ENCODE measurements at places on chromosomes 1 and 21.

DNA sequence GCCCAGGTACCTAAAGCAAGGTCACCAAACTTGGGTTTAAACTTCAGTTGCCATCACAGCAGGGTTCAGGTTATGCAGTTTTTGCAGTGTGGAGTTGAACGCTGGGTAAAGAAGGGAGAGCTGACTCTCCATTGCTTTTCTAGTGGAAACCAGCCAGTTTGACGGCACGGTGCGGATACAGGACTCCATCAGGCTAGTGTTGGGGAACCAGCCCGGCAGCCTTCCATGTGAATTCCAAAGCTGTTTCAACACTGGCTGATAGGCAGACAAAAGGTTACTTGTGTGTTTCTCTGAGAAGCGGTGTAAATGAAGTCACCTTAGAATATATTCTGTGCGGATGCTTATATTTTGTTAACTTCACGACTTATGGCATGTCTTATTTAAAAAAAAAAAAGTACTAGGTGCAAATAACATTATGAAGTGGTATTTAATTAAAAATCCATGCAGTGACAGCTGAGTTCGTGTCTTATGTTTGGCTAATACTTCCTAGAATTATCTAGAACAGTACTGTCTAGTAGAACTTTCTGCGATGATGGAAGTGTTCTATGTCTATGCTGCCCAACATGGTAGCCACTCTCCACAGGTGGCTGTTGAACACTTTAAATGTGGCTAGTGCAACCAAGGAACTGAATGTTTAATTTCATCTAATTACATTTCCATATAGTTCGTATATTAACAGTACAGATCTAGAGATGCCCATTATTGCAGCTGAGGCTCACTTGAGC lies 29.9 kb upstream of the RCAN3 start:
- DNase-seq: no peak

GRCh38 chr1:194698908-194699318 lies 1512.5 kb upstream of the B3GALT2 start:
- no peak for DNase-seq

- DNase-seq: no peak
Observed at GRCh38 chr1:16903458-16903796, 7.6 kb downstream of the RNU1-2 start.

GRCh38 chr1:30909365-30910068 lies 959 bp upstream of the SDC3 start:
- no peak for DNase-seq

- DNase-seq: no peak
Observed at GRCh38 chr1:206960676-206961386, 9.4 kb downstream of the FCAMR start.

DNA sequence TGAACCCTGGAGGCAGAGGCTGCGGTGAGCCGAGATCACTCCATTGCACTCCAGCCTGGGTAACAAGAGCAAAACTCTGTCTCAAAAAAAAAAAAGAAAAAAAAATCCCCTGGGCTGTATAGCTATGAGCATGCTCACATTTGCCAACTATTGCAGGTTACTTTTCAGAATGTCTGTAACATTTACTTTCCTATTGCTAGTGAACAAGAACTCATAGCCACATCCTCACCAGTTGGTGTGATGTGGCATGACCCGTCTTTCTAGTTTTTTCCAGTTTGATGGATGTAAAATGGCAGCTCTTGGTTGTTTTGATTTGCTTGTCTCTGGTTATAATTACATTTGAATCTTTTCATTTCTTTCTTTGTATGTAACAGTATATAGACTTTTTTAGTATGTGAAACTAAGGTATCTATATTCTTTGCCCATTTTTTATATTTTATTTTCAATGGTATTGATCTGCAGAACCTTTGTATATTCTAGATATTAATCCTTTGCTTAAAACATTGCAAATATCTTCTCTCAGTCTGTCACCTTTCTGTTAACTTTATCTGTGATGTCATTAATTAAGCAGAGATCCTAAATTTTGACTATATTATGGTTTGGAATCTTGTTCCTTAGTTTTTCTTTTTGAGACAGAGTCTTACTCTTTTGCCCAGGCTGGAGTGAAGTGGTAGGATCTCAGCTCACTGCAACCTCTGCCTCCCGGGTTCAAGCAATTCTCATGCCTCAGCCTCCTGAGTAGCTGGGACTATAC lies 11.6 kb downstream of the MED18 start:
- DNase-seq: no peak

Data from osteocyte (in vitro differentiated cells).